ENCODE measurements at places on chromosomes 11 and 22.
A peak's percentile ranks its signal among the peaks of the same experiment; 100 is the strongest.

DNA sequence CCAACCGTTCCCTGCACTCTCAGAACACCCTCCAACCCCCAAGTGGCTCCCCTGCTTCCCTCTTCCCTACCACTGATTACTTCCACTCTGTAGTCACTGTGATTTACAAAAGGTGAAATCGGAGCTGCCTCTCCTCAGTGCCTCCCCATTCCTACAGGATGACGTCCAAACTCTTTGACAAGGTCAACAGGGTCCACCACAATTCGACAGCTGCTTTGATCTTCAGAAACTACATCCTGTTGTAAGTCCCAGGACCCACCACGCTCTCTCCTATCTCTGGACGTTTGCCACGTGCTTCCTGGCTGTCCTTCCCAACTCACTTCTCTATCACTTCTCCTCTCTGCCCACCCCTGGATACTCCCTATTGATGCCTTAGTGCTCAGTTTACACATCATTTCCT lies 85.0 kb upstream of the EIF3D start:
- DNase-seq = no peak

DNA sequence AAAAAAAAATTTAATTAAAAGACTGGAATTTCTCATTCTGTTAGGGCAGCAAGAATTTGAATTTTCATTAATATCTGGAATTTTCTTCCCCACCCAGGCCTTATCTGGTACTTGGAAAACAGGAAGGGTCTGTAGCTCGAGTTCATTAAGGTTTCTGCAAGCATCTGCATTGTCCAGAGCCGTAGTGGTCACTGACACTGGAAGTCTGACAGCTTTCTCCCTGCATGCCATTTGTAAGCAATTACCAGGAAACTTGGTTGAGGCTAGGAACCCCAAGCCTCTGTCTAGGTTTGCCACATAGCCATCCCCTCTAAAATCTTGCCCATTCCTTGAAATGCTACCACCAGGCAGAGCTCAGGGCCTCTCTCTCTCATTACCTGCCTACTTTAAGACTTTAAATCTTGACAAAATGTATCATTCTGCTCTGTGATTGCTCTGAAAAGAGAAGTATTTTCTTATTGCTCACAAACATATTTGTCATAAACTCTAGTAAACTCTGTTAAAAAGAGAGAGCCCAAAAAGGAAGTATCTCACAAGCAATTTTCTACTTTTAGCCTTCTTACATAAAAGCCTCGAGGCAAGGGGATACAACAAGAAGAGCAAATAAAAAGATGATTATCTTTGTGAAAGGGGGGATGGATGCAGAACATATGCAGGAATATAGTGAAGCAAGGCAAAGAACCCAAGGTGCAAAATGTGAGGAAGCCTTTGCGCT lies 5.5 kb upstream of the PGM2L1 start:
- DNase-seq = no peak

- DNase-seq = peak; percentile 52
Observed at GRCh38 chr11:66002648-66003225, 434 bp downstream of the BANF1 start.

- DNase-seq = no peak
Observed at GRCh38 chr11:128664317-128664716, 29.6 kb upstream of the FLI1 start.

DNA sequence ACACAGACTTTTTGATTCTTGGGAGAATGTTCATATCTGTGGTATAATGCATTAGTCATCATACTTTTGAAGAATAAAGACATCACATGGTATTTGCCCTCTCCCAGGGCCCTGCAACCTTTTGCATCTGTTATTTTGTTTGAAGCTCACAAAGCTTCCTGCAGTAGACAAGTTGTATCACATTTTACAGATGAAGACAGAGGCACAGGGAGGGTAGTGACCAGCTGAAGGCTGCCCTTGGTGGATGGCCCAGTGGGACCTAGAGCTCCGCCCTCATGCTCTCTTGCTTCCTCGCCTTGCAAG lies 66.4 kb downstream of the UBASH3B start:
- DNase-seq = no peak

DNA sequence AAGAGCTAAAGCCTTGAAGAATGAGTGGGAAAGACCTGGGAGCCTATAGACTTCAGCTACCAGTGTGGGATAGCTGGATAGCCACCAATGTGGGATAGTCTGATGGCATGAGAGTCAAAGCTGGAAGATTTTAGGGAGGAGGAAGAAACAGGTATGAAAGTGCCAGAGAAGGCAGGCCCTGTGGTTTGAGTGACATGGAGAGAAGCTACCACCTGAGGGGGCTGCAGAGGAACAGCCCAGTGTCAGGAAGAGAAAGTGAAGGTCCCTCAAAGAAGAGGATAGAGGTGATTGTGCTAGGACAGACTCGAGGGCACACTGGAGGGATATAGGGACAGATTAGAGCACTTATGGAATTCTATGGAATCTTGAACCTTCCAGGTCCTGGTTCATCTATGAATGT lies 23.1 kb upstream of the PAX6 start:
- no peak for DNase-seq

DNA sequence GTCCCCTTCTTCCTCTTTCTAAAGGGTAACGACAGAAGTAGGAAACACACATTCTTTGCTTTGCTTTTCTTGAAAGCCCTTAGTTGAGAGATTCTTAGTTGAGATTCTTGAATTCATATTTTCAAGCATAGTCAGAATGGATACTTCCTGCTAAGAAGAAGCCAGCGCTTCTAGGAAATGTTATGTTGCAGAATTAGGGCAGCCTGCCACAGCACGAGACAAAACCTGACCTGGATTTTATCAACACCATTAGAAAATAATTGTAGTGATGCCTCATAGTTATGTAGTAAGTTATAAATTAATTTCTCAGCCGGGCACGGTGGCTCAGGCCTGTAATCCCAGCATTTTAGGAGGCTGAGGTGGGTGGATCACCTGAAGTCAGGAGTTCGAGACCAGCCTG lies 37.9 kb upstream of the NUP160 start:
- no peak for DNase-seq

DNA sequence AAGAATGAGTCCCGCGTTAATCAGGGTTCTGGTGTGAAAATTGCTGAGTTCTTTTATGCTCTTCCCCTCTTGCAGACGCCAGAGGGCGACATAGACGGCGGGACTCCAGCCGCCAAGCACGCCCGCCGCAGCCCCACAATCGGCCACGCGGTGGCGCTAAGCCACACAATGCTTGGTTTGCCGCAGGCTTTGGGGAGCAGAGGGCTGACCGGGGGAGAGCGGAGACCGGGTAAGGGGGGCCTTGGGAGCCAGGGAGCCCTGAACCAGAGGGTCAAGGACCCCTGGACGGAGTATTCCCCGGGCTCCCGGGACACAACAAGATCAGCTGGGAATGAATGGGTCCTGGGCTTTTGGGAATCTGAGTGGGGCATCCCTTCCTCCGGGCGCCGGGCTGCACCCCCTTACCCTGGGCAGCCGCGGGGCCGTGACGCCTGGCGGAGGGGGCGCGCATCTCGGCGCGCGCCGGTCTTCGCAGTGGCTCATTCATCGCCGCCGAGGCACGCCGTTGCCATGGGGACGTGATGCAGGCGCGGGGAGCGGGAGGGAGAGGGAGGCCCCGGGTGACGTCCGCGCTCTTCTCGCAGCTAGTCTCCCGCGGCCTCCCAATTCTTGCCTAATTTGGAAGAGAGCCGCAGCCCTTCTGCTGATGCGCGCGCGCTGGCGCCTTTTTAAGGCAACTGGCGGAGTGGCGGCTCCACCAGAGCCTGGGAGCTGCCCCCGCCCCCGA lies 12.2 kb upstream of the NPAS4 start:
- peak; percentile 70 for DNase-seq

DNA sequence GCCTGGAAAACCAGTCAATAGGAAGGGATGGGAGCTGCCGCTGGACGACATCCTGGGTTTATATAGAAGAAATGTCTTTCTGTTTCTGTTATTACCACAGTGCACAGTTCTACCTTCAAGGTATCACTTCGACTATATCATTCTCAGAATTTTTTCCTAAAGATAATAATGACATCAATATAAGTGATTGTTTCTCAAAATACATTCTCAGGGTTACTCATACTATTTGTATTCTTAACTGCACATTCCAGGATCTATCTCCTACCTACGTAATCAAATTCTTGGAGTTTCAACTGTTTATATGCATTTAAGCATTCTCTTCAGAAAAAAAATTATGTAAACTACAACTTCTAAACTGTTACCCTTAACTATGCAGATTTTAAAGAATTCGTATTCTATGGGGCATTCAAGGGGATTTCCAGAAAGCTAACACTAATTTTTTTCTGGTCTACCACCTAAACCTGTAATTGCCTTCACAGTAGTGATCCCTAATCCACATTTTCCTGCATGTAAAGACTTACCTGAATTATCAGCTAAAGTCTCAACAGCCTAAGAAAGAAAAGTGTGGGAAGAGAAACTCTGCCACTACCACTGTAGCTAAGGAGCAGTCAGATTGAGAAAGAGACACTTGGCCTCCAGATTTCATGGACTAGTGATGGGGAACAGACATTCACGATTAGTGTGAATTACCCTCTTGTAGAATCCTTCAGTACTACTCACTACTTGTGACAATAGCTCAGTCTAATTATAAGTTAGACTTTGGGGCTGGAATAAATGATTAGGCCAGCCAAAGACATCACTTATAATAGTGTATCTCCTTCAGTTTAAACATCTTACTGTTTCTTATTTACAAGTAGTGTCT lies at the start of gene OR51B5:
OR51B5 (minus strand) TSS at position 51 of the 862 bp plus-strand sequence; CDS start at position 51, 0 bp downstream.
- DNase-seq = no peak

- DNase-seq = no peak
Observed at GRCh38 chr22:36736701-36737320, 33.3 kb upstream of the CACNG2 start.

GRCh38 chr11:11660363-11660740 lies 38.5 kb upstream of the GALNT18 start:
- DNase-seq = no peak

GRCh38 chr11:98720951-98721350 lies 299.8 kb upstream of the CNTN5 start:
- no peak for DNase-seq

DNA sequence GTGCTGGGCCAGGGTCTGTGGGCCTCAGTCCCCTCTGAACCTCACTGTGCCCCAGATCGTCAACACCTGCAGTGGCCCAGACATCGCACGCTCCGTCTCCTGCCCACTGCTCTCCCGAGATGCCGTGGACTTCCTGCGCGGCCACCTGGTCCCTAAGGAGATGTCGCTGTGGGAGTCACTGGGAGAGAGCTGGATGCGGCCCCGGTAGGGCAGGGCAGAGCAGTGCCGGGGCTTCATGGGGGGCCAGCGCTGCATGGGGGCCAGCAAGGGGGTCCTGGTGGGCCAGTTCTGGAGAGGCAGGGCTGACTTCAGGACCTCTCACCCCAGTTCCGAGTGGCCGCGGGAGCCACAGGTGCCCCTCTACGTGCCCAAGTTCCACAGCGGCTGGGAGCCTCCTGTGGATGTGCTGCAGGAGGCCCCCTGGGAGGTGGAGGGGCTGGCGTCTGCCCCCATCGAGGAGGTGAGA lies 16.3 kb downstream of the EPS8L2 start:
- DNase-seq = no peak

DNA sequence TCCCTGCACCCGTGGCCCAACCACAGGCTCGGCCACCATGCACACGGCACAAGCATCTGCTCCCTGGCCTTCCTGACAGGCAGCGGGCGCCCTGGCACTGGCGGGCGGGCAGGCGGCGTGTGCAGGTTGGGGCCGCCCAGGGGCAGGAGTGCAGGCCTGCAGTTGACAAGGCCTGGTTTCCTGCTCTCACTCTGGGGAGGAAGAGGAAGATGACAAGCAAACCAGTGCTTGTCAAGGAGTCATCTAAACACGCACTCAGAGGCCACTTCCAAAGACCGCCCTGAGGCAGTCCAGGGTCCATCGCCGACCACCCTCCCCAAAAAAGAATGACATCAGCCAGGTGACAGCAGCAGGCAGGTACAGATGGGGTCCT lies 65.3 kb upstream of the LINC01488 start:
- DNase-seq = no peak

GRCh38 chr11:45641961-45642360 lies 23.5 kb downstream of the CHST1 start:
- no peak for DNase-seq

- DNase-seq = no peak
Observed at GRCh38 chr11:34181856-34182405, 76.5 kb downstream of the NAT10 start.

- no peak for DNase-seq
Observed at GRCh38 chr11:2826679-2827056, 58.9 kb downstream of the CDKN1C start.

DNA sequence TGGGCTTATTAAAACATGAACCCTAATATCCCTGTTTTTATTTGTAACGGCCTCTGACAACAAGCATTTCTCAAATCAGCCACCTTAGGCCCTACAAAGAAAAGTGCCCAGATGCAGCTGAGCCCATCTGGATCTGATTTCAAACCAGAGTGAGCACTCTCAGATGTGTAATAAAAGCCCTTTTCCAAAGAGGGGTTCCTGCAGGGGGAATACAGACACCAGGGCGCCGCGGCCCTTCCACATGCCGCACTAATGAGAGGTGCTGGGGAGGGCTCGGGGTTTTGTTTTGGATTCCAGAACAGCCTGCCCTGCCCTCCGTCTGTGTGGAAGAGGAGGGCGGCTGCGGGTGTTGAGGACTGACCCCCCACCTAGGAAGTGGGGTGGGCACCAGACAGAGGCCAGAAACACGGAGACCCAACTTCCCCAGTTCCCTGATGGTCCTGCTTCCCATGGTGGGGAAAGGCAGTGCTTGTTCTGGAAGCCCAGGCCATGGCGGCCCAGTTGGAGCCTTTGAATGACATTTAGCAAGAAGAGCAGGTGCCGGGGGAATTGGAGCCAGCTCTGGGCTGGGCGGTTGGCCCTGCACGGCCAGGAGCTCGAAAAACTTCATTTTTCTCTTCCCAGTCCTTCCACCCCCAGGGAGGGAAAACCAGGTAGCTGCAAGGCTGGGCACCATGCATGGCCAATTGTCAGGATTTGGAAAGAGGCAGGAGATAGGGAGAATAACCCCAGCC lies 63.7 kb downstream of the MACROD1 start:
- DNase-seq = no peak

DNA sequence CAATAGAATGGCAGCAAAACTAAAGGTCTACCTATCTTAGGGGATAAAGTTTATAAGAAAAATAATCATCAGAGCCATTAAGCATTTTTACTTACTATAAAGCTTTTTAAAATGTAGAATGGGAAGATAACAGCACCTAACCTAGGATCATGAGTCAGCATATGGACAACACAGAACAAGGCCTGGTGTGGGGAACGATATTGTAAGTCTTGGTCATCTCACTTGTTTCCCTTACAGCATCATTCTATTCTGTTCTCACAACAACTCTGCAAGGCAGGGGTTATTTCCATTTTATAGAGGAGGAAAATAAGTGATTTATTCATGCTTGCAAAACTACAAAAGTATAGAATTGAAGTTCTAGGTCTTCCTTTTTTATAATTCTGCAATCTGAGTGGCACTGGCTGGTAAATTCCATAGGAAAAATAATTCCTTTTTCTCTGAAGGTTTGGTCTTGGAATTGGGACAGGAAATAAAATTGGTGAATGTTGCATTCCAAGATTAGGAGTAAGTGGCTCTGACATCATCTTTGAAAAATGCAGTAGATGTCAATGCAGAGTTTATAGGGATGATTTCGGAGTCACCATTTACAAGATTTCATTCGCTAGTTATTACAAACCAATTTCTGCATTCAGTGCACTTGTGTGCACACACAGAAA lies 423.0 kb downstream of the DYNC2H1 start:
- DNase-seq = no peak

GRCh38 chr22:20758688-20759087 lies 15.2 kb upstream of the SERPIND1 start:
- no peak for DNase-seq

Data from activated CD8-positive, alpha-beta memory T cell treated with anti-CD3 and anti-CD28 coated beads for 4 hours (primary cell).